ENCODE measurements at places on chromosomes 2 and 18.

GRCh38 chr2:10196110-10196892 is 73.8 kb downstream of the RRM2 start:
- no peak for DNase-seq

- no peak for DNase-seq
Observed at GRCh38 chr18:67789165-67789545, 272.6 kb upstream of the DSEL start.

DNA sequence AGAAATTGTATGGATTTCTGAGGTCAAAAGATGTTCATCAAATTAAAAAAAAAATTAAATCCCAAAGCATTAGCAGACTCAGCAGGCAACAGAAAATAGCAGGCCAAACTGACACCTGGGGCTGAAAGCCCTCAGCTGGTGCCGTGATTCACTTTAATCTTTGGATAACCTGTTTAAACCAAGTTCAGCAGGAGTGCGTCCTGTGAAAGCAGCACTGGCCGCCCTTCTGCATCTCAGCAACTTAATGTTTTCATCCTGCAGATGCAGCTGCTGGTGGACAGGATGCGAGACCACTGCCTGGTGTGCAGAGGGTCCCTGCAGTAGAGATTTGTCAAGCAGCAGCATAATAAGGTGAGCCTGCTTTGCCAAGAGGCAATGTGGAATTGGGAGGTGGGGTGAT is 41.2 kb downstream of the CCDC68 start:
- DNase-seq, result no peak

DNA sequence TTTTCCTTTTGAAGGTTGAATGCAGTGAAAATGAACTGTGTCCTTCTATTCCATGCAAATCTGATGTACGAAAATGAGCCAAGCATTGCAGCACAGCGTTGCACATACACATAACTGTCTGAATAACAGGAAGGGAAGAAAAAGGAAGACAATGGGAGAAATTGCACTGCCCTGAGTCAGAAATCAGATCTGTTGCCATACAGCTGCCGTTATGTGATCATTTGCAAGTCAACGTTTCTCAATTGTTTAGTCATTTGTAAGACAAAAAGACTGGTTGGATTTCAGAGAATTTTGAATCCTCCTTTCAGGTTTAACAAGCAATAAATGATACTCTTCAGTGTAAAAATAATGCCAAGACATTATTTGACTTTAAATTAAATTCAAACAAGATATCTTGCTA is 284.1 kb downstream of the DSEL start:
- no peak for DNase-seq

DNA sequence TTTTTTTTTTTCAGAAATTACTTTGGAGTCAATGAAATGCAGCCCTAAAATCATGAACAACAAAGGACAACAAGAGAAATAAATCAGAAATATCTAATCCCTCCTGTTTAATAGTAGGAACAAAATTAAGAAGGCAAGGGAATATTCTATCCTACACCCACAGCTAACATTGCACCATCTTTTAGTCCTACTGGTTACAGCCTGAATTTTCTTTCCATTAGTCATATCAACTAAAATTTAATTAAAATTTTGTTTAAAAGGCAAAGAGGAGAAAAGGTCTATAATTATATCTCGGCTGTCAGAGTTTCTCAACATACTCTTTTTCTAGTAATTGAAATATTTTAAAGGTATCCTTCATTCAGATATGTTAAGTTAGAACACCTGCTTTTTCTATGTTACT is 61.9 kb downstream of the DTNA start:
- DNase-seq, result no peak

DNA sequence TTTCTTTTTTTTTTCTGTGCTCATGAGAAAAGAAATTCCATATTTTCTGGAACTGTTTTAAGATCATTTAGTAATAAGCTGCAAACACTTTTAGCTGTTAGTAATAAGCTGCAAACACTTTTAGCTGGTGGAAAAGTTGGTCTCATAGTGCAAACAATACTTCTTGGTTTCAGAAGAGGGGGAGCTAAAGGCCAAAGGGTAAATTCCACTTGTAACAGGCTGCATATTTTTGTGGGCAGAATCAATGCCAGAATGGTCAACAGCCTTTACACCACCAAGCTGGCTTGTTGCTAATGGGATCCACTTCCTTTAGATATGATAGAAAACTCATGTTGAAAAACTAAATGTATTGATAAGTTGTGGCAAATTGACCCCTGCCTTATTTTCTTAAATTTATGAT is 356.8 kb downstream of the NR4A2 start:
- no peak for DNase-seq

GRCh38 chr2:46942891-46943626 is 27.5 kb upstream of the MCFD2 start:
- DNase-seq, result no peak

DNA sequence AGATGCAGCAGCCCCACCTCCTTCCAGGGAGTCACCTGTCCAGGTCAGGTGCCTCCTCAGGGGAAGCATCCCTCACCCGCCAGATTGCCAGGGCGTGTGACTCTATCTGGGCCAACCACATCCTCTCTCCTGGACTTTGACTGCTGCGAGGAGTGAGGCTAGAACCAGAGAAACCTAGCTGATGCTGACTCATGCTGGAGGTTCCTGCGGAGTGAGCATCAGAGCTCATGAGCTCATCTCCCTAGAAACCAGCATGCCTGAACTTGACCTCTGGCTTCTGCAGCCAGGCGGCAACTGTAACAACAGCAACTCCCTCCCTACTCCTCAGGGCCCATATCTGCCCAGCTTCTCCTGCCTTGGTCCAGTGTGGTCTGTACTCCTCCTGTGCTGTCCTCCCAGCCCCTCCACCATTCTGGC is 28.3 kb upstream of the NT5DC4 start:
- DNase-seq, result no peak

- DNase-seq, result no peak
Observed at GRCh38 chr2:112629224-112629623, 16.5 kb upstream of the SLC20A1 start.

GRCh38 chr2:134420259-134420658 is 166.4 kb downstream of the MGAT5 start:
- no peak for DNase-seq

DNA sequence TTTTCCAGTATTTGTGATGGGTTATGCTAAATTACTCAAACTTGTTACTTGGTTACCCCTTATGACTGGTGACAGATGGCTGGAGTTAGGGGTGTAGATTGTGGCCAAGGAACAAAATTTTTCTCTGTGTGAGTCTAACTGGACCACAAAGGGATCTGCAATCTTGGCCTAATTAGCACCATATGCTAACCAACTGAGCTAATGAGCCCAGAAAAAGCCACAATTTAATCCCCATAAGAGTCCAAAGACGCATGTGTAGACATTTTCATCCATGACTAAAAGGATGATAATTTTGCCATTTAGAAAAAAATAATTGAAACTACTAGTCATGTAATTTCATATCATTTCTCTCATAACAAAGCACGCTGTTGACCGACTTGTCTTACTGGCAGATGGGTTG is 151.2 kb downstream of the ABCA12 start:
- no peak for DNase-seq

DNA sequence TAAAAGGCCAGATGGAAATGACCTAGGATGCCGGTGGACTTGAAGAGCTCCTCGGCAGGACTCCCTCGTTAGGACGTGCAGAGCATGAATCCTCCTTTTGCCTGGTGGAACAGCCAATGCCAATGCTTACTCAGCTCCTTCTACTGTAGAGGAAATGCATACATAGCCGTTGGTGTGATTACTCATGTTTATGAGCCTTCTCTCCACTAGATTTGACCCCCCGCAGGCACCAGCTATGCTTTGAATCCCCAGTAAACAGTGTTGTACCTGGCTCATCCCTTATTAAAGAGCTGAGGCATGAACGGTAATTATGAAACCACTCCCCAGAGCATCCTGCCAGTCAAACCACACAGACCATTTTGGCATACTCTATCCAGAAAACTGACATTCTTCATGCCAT is 172.8 kb downstream of the ANTXR1 start:
- no peak for DNase-seq

DNA sequence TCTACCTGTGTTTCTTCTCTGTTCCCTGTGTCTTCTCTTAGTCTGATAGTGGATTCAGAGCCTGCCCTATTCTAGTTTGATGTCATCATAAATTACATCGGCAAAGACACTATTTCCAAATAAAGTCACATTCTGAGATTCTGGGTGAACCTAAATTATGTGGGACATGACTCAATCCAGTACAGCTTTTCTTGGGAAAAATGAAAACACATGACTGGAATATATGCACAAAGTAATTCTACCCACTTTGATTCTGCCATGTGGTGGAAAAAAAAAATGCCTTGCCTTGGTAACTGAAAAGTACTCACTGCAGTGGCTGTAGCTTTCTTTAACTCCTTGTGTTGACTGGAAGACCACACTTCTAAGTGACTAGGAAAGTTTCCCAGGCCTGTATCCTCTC is 73.7 kb downstream of the LRATD1 start:
- no peak for DNase-seq

DNA sequence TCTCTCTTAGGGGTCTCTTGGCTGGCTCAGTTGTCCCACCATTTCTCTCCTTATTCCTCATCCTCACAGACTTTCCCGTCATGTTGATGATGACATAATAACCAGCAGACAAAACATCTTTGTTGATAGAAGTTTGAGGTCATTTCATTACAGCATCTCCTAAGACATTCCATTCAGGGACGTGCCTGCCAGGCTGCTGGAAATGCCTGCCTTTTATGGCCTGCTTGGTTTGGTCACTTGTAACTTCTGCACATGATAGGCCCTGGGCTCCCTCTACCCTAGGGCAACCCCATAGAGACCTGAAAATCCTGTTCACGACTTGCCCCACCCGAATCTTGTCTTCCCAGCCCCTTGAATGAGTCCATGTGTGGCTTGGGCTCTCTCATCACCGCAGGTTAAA is 81.7 kb downstream of the SDC1 start:
- DNase-seq, result no peak

GRCh38 chr18:49728542-49728941 is 84.8 kb downstream of the ACAA2 start:
- no peak for DNase-seq

GRCh38 chr2:235660484-235661082 is 166.7 kb downstream of the AGAP1 start:
- DNase-seq, result no peak

GRCh38 chr2:170820757-170821530 is 4.3 kb downstream of the GAD1 start:
- DNase-seq, result no peak

DNA sequence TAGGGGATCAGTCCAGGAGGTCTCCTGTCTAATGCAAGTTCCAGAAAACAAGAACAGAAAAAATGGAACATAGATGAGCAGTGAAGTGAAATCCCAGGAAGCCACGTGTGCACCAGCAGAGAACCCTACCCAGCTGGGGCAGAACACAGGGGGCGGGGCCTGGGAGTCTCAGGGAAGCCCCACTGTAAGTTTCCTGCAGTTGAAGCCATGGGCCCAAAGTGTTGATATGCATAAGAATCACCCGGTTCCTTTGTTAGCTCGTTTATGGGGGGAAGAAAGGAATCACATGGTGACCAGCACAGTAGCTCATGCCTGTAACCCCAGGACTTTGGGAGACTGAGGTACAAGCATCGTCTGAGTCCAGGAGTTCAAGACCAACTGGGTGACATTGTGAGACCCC is 131.3 kb downstream of the INO80D start:
- no peak for DNase-seq

DNA sequence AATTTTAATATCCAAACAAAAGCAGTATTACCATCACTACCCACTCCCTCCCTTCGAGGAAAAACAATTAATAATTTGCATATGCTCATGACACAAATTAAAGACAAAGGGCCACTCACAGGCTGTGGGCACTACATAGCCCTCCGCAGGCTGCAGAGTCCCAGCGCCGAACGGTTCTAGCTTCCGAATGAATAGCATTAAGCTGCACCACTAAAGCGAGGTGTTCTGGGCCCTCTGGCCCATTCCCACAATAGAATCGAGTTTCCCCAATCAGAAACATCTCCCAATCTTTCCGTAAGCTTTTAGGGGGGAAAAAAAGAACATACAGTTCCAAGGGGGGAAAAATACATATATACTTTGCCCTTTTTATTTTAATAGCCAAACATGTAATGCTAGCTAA is 14.5 kb upstream of the SIX3 start:
- no peak for DNase-seq

- no peak for DNase-seq
Observed at GRCh38 chr18:32216390-32216789, 26.6 kb downstream of the MEP1B start.

GRCh38 chr18:60145776-60146175 is 226.8 kb downstream of the MC4R start:
- no peak for DNase-seq

DNA sequence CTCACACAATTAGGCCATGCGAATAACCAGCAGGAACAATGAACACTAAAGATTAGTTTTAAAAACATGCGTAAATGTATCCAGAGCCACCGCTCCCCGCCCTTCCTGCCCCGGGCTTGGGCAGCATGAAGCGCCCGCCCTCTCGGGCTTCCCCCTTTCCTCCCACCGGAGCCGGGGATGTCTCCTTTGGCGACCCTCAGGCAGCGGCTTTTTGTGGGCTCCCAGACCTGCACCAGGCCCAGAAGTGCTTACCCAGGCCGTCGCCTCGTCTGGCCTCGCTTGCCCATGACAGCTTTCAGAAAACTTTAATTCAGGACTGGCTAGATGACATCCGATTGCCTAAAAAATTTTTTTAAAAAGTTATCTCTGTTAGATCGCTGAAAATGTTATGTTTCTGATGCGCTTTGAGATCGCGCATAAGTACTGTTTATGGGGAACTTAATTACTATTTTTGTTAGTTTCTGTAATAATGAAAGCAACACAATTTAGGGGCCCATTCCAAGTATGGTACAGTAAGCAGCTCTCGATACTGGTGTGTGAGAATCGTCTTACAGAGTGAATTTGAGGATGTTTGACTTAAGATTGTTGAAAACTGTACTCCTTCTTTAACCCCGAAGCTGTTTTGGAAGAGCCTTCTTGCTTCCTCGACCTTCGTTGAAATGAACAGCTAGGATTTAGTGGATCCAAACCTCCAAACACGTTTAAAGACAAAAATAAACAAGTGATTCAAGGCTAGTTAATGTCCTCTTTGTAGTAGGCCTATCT is 1.1 kb downstream of the MAP3K20 start:
- DNase-seq, result no peak

DNA sequence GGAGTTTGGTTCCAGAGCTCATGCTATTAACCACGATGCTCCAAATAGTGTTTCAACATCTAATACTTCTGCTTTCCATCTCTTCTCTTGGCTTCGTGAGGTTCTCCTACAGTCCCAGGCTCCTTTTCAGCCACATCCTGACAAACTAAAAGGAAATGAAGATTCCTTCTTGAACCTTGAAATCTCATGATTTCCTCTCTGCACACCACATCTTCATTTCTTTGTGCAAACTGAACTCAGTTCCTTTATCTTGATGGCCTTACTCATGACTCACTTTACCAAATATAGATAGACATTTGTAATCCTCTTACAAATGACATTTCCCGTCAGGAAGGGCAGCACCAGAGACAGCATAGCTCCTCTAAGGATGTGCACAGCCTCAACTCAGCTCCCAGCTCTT is 50.0 kb upstream of the ITGA4 start:
- DNase-seq, result no peak

Data from putamen (tissue), 1 donor.